PC-9 (cell line): ENCODE measurements at places on chromosomes 6 and 20. TPM values are rescaled to one million over a fixed set of nuclear protein-coding genes. Genes with fewer than 3 reads are reported as not detected.

DNA sequence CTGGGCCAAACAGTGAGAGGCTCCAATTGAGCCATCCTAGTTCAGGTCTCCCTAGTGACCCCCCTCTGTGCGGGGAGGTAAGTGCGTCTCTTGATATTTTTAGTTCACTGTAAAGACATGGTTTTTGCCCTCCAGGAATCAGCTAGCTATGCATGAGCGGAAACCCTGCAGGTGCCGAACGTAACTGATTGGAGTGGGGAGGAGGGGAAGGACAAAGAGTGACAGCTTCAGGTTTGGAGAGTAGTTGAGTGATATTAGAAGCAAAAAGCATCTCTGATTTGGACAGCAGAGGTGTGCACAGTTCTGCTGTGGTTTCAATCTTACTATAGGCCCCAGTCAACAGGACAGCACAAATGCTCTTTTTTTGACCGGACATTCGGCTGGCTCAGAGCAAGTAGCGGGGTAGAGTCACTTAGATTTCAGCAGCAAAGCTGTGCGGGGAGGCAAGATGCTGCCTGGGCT is 31.8 kb downstream of the TBC1D7 start:
- H3K36me3 ChIP-seq: no peaks in the 10 kb centered on the region
- no peaks in the 10 kb centered on the region for H3K27me3 ChIP-seq
- DNase-seq: no peak
- H3K4me1 ChIP-seq: no peaks in the 10 kb centered on the region

DNA sequence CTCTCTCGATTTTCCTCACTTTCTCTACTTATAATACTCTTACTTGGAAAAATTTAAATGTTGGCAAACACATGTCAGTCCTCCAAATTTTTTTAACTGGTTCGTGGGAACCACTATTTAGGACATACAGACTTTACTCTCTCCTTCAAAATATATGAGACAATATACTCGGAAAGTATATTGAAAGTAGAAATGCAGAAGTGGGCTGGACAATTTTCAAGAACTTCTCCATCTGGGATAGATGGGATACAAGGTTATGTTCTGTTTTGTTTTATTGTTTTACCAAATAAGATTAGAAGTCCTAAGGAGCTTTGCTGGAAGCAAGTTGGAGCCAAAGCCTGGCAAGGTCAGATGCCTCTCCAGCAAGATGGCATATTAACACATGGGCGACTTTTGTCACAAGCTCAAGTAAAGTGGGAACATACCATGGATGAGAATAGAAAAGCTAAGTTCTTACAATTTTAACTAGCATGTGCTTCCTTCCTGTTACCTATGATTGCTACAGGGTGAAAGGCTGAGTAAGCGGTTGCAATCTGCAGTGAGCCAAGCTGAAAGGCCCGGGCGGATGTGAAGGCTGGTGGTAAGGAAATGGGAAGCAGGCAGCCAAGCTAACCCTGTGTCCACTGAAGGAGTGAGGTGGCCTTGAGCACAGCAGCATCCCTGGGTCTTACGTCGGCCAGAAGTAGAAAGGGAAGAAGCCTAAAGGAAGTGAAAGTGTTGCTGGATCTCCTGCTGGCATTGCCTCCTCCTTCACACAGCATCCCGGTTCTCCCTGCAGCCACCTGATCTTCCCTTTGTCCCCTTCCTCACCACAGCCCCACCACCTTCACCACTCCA is 7.1 kb downstream of the MAP3K5 start:
- no peak for DNase-seq
- no peak overlapping the region for H3K4me3 ChIP-seq
- H3K4me1 ChIP-seq: peaks cover 95% of the 10 kb centered on the region
- no peaks in the 10 kb centered on the region for H3K27me3 ChIP-seq
- peaks cover 38% of the 10 kb centered on the region; the same call in 1 of the 2 replicates for H3K36me3 ChIP-seq
- H3K27ac ChIP-seq: no peak overlapping the region

- no peaks in the 10 kb centered on the region for H3K4me1 ChIP-seq
- no peak overlapping the region for H3K27ac ChIP-seq
- 0 out of 2 replicates have a peak, but pooled peaks cover 7% of the 10 kb centered on the region for H3K27me3 ChIP-seq
Measured at GRCh38 chr20:60540591-60540990, 582.4 kb downstream of the CDH26 start.

DNA sequence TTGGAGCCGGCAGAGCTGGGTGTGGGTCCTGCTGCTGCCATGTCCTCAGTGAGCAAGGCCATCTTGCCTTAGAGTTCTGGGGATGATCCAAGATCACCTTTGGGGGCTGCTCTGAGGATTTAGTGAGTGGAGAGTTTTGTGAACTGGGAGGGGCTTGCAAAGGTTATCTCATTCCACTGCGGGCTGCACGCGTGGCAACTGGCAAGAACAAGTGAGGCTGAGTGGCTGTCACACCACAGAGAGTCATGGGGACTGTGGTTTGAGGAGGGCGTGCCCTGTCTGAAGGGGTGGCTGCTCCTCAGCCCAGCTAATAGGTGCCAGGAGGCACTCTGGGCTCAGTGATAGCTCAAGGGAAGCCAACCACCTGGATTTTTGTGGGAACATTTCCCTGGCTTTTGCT is 37.6 kb downstream of the TTLL9 start:
- H3K27ac ChIP-seq: no peak overlapping the region
- peaks cover 4% of the 10 kb centered on the region; the same call in 1 of the 2 replicates for H3K27me3 ChIP-seq
- no peaks in the 10 kb centered on the region for H3K4me1 ChIP-seq
- DNase-seq: no peak
- H3K36me3 ChIP-seq: no peaks in the 10 kb centered on the region

The CST9L gene
- not detected in 2 replicates for total RNA-seq

- peaks cover 21% of the 10 kb centered on the region for H3K4me1 ChIP-seq
- no peaks in the 10 kb centered on the region for H3K27me3 ChIP-seq
- no peaks in the 10 kb centered on the region for H3K36me3 ChIP-seq
- no peak overlapping the region for H3K4me3 ChIP-seq
- DNase-seq: no peak
Measured at GRCh38 chr20:15065794-15066193, 728.4 kb upstream of the FLRT3 start.

DNA sequence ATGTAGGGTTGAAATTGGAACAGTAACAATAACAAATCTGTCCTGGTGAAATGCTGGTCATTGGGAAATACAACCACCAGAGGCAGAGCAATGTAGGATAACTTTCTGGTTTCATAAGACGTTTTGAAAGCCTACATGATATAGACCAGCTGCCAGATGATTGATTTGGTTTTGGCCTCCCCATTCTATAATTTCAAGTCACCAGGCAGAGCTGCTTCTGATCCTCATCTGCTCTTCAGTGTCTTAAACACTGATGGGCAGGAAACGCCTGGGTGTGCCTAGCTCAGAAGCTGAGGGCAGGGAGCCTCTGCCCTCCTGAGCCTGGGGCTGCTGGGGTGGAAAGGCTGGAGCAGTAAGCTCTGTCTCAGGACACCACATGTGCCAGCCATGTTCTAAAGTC is 24.5 kb downstream of the DHX35 start:
- no peak for DNase-seq
- peaks cover 44% of the 10 kb centered on the region for H3K4me1 ChIP-seq
- no peaks in the 10 kb centered on the region for H3K27me3 ChIP-seq
- H3K4me3 ChIP-seq: no peak overlapping the region
- peaks cover 24% of the 10 kb centered on the region; the same call in 1 of the 2 replicates for H3K36me3 ChIP-seq
- peak overlapping the region; percentile 80 for H3K27ac ChIP-seq

- no peak overlapping the region for H3K27ac ChIP-seq
- no peak overlapping the region for H3K4me3 ChIP-seq
- no peaks in the 10 kb centered on the region for H3K36me3 ChIP-seq
- H3K27me3 ChIP-seq: peaks cover 44% of the 10 kb centered on the region
Measured at GRCh38 chr6:41199552-41200246, 1.2 kb downstream of the TREML2 start.

GRCh38 chr20:26169506-26169905 is 472.9 kb upstream of the ZNF337 start:
- DNase-seq: no peak
- H3K36me3 ChIP-seq: no peaks in the 10 kb centered on the region

- no peak for DNase-seq
- no peak overlapping the region for H3K27ac ChIP-seq
- no peak overlapping the region for H3K4me3 ChIP-seq
- no peaks in the 10 kb centered on the region for H3K36me3 ChIP-seq
Measured at GRCh38 chr6:64895945-64896344, 811.1 kb downstream of the EYS start.

- H3K36me3 ChIP-seq: no peaks in the 10 kb centered on the region
- H3K4me1 ChIP-seq: peaks cover 13% of the 10 kb centered on the region
- DNase-seq: no peak
- H3K4me3 ChIP-seq: no peak overlapping the region
- no peak overlapping the region for H3K27ac ChIP-seq
- no peaks in the 10 kb centered on the region for H3K27me3 ChIP-seq
Measured at GRCh38 chr6:87151781-87152525, 3.4 kb upstream of the ZNF292 start.

- no peaks in the 10 kb centered on the region for H3K4me1 ChIP-seq
- no peaks in the 10 kb centered on the region for H3K27me3 ChIP-seq
- no peak for DNase-seq
- H3K4me3 ChIP-seq: no peak overlapping the region
- H3K36me3 ChIP-seq: no peaks in the 10 kb centered on the region
- no peak overlapping the region for H3K27ac ChIP-seq
Measured at GRCh38 chr6:81572020-81572419, 180.5 kb downstream of the TENT5A start.

DNA sequence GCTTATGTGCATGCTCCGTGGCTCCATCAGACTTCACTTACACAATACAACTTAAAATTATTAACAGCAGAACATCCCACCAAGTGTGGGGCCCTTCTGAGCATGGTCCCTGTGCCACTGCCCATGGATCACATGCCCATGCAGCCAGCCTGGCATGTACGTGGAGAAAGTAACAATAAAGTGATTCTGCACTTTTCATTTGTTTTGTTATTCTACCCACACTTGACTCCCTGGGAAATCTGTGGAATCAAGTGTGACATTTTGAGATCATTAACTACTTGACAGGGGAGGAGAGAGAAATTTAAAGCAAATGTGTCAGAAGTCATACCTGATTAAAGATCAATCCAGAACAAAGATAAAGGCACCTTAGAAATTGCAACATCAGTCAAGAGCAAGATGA is 112.0 kb downstream of the ISM1 start:
- H3K4me3 ChIP-seq: no peak overlapping the region
- H3K36me3 ChIP-seq: no peaks in the 10 kb centered on the region
- no peak overlapping the region for H3K27ac ChIP-seq
- no peak for DNase-seq
- H3K4me1 ChIP-seq: peaks cover 8% of the 10 kb centered on the region; the same call in 1 of the 2 replicates

GRCh38 chr6:46909371-46909770 is 12.4 kb downstream of the ADGRF5 start:
- no peak overlapping the region for H3K4me3 ChIP-seq
- H3K27ac ChIP-seq: no peak overlapping the region
- H3K27me3 ChIP-seq: no peaks in the 10 kb centered on the region
- DNase-seq: no peak
- peaks cover 66% of the 10 kb centered on the region for H3K36me3 ChIP-seq
- H3K4me1 ChIP-seq: peaks cover 20% of the 10 kb centered on the region

The IP6K3 gene
- total RNA-seq: not detected in 2 replicates

- no peak overlapping the region for H3K4me3 ChIP-seq
- no peak for DNase-seq
- H3K36me3 ChIP-seq: no peaks in the 10 kb centered on the region
- H3K4me1 ChIP-seq: peaks cover 7% of the 10 kb centered on the region; the same call in 1 of the 2 replicates
Measured at GRCh38 chr20:25579081-25579770, 6.1 kb downstream of the NINL start.

The C6orf62 gene
- 107 and 128 TPM in 2 replicates for total RNA-seq

The GJA10 gene
- total RNA-seq: not detected in 2 replicates

The PRPH2 gene
- total RNA-seq: not detected in 2 replicates

DNA sequence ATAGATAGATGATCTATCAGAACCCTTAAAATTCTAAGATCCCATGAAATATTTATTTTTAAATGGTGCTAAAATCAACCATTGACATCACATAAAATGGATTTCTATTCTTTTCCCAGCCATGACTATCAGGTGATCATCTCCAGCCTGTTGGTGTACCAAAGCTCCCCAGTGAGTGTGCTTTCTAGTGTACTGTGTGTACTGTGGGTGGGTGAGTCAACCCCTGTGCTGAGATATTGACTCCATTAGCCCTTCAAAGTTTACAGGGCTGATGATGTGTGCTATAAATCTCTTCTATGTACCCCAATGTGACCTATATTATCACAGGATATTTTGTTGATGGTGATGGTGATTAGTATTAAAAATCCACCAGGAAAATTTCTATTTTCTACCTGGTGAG is 344.6 kb downstream of the MMUT start:
- no peak overlapping the region for H3K4me3 ChIP-seq
- no peak overlapping the region for H3K27ac ChIP-seq
- no peaks in the 10 kb centered on the region for H3K36me3 ChIP-seq
- no peak for DNase-seq

DNA sequence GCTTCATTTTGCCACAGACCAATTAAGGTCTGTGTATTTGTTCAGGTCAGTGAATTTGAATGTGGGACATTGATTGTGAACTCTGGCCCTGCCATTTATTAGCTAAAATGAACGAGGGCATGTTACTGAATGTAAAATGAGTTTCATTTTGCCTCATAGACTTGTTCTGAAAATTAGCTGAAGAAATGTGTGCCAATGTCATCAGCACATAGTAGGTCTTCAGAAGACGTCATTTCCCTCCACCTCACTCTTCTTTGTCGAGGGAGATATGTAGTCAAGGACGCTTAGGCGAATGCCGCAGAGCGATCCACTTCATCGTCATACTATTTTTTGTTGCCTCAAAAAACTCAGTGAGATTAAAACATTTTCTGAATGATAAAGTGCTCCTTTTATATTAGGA is 291.7 kb downstream of the SMOC2 start:
- H3K27me3 ChIP-seq: no peaks in the 10 kb centered on the region
- H3K4me3 ChIP-seq: no peak overlapping the region
- no peaks in the 10 kb centered on the region for H3K4me1 ChIP-seq
- no peaks in the 10 kb centered on the region for H3K36me3 ChIP-seq
- DNase-seq: no peak

DNA sequence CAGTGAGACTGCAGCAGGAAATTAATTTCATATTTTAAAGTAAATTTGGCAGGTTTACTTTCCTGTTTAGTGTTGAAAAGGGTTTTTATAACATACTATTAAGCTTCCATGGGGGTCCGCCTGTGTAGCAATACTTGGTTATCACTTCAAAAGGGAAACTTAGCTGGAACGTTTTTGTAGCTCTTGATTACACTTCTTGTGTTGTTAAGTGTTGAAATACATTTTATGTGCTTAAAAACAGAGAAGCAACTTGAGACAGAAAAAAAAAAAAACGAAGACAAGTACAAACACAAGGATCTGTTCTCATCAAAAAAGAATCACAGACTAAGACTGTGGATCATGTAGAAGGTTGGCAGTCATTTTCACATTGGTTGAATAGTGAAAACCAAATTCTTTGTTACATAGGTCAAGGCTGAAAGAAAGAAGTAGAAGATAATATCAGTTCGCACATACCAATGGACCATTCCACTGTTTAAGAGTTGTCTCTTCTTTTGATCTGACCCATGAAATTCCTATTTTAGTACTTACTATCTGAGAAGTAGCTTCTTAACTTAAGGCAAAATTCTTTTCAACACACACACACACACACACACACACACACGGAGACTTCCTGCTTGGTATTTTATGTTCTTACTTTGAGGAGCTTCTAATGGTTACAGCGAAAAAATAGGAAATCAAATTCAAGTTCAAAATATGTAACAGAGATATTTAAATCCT is 113.9 kb upstream of the SLC35B3 start:
- no peaks in the 10 kb centered on the region for H3K27me3 ChIP-seq
- H3K36me3 ChIP-seq: no peaks in the 10 kb centered on the region
- H3K4me1 ChIP-seq: no peaks in the 10 kb centered on the region
- no peak overlapping the region for H3K4me3 ChIP-seq

The CDH22 gene
- total RNA-seq: not detected in 2 replicates
